ENCODE measurements at places on chromosomes 1 and 21. TPM values are rescaled to one million over a fixed set of nuclear protein-coding genes. Genes with fewer than 3 reads are reported as not detected.

CFAP107 gene
- not detected for total RNA-seq

TTLL10 gene
- total RNA-seq, result not detected

SPRR1A gene
- total RNA-seq, result not detected

A3GALT2 gene
- not detected for total RNA-seq

PGBD5 gene
- total RNA-seq, result under 0.01 TPM

BATF3 gene
- 0.96 TPM for total RNA-seq

LRRC8D gene
- total RNA-seq, result 18.3 TPM

NGF gene
- 2.8 TPM for total RNA-seq

PFKFB2 gene
- 38.6 TPM for total RNA-seq

SPRR4 gene
- total RNA-seq, result not detected

KCNE2 gene
- not detected for total RNA-seq

OR2AK2 gene
- not detected for total RNA-seq

DENND2D gene
- 21.7 TPM for total RNA-seq

RGL1 gene
- 1.7 TPM for total RNA-seq

OLFM3 gene
- not detected for total RNA-seq

TMEM79 gene
- total RNA-seq, result 6.8 TPM

PLA2G4A gene
- total RNA-seq, result 9.2 TPM

GABPA gene
- total RNA-seq, result 17.7 TPM

MACF1 gene
- total RNA-seq, result 142 TPM

MMEL1 gene
- 0.96 TPM for total RNA-seq

PLEKHN1 gene
- total RNA-seq, result 3.6 TPM

EPS15 gene
- total RNA-seq, result 43.1 TPM

SLC9C2 gene
- not detected for total RNA-seq

TMPRSS3 gene
- total RNA-seq, result not detected

Measured in tracheal epithelial cell (primary cell).